Non-pigmented ciliary epithelial cell (primary cell): ENCODE measurements at places on chromosomes 16 and 17.

GRCh38 chr17:10652984-10653659 is 4.0 kb downstream of the MYH3 start:
- DNase-seq = no peak

DNA sequence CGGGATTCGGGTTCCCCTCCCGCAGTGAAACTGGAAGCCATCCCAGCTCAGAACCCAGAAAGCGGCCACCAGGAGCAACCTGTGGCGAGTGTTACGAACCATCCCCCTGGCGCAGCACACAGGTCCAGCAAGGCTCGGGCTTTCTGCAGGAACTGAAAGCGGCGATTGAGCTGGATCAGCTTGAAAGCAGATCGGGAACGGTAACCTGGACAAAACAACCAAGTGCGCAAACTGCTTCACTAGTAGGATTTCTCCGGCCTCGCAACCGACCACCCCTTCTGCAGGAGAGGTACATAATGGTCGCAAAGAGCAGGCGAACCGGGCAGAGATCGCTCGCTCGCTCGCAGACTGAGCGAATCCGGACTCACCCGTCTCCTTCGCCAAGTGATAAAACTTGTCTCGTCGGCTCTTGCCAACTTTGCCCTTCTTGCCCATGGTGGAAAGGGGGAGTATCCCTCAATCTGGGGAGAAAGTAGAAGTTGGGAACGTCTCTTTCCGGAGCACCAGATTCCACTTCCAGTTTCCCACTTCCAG is 696 bp upstream of the PSMC5 start:
- DNase-seq = no peak

GRCh38 chr16:55628306-55628968 is 27.4 kb upstream of the SLC6A2 start:
- DNase-seq = no peak

DNA sequence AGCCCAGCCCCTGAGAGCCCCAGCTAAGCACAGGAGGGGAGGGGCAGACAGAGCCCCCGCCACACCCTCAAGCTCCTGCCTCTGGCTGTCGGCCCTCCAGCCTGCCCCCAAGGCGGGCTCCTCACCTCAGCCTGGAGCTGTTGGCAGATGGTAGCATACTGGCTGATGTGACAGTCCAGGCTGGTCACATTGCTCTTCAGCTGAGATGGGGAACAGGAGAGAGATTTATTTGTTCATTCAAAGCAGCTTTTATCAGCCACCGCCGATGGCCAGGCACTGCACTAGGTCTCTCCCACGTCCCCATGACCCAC is 14.8 kb downstream of the KIF18B start:
- no peak for DNase-seq

- DNase-seq = no peak
Observed at GRCh38 chr17:2709183-2709661, 2.3 kb downstream of the CLUH start.

DNA sequence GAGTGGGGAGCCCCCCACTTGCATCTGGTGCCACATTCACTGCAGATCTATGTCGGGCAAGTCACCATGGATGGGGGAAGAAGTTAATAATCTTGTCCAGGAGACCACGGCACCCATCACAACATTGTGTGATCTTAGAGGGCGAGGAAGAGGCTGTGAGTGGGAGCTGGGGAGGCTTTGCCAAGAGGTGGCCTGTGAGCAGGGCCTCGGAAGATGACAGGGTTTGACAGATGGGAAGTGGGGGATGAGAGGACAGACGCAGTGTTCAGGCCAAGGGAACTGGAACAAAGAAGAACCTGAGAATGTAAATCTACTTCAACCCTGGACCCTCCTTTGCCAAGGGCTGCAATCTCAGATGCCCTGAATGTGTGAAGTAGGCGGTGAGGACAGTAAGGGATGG is 12.4 kb downstream of the ACE start:
- no peak for DNase-seq
